ENCODE measurements at places on chromosomes 1 and 21. TPM values are rescaled to one million over a fixed set of nuclear protein-coding genes. Genes with fewer than 3 reads are reported as not detected.

The ARHGEF19 gene
- total RNA-seq: 28.1 TPM

The RHEX gene
- total RNA-seq: not detected

The LIPI gene
- not detected for total RNA-seq

The TOMM40L gene
- 11.2 TPM for total RNA-seq

The DFFA gene
- total RNA-seq: 46.9 TPM

The PLK3 gene
- total RNA-seq: 40.8 TPM
